ENCODE measurements at places on chromosomes 5 and 9.

GRCh38 chr5:87231037-87231808, 36.5 kb upstream of the RASA1 start:
- no peak for DNase-seq

DNA sequence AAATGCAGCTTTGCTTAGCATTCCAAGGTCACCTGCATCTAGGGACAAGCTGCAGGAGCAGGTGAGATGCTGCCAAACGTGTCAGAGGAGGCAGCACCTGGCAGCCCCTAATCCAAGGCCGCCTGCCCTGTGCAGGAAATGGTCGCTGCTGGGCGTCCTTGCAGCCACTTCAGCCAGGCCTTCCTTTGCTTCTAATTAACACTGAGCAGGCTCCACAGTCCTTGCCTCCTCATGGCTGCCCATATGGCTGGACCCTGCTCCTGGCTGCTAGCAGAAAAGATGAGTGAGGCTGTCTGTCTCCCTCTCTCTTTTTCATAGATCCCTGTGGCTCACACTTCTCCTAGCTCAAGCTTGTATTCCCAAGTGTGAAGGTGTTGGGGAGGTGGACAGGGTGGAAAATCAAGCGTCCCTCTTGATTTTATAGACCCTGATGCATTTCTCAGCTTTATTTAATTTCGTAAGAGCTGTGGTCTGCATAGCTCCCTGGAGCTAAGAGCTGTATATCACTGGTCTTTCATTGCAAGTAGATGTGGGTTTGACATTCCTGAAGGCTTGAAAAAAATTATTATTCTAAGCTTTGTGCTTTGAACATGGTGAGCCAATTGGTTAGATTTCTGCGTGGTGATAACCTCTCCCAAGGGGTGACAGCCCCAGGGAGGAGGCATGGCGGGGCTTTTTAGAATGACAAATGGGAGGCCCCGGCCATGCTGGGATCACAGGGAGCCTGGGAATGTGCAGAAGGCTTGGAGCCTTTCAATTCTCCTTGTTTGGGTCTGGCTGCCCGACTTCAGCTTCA, 193.8 kb downstream of the SLIT3 start:
- DNase-seq, result no peak

DNA sequence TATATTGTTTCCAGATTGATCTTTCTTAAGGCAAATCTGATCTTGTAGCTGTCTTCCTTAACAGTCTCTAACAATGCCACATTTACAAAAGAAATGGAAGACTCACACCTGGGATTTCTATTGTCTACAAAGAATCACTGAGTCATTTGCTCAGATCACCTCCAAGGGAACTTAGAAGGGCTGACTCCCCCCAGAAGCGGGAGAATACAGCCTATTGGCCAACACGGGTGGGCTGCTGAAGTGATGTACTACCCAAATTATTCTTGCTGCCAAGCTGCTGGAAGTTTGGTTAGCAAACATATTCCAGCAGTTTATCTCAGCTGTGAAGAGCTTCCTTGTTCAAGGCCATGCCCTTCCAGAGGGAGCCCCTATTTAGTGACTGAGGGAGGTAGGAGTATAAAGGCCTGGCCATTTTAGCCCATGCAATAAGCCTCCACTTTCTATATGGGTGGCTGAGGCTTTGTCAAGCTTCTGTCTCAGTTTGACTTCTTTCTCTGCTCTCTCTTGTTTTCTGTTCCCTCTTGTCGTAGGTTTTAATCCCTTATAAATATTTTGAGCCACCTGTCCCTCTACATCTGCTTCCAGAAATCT, 379.4 kb downstream of the PRR16 start:
- DNase-seq, result no peak

DNA sequence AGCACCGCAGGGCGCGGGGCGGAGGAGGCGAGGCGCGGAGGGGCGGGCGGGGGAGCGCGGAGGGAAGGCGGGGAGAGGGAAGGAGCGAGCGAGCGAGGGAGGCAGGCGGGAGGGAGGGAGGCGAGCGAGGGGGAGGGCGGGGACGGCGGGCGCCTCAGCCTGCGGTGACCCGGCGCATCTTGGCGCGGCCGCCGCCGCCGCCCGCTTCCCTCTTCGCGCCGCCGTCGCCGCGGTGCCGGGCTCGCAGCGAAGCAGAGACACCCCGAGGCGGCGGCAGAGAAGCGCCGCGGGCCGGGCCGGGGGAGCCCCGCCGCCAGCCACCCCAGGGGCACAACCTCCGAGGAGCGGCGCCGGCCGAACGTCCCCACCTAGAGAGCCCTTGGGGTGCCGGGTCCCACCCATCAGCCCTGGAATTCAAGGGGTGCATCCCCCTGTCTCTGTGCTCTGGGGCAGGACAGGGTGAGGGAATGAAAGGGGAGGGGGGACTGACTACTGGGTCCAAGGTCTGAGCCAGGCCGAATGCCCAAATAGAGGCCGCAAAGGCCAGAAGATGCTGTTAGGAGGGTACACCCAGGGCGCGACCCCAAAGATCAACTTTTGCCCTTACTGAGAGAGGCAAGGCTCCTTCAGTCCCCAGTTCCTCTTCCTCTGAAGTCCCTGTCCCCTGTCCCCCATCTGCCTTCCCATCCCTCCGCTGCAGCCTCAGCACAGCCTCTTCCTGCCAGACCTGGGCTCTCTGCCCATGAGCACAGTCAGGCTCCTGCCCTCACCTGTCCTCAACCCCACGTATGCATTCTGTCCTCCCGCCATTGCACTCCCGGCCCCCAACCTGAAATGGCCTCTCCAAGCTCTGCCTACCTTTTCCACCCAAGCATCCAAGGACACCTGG, at the start of gene ADAMTS2:
Gene ADAMTS2, minus strand, starts transcription at position 29 of the 889 bp plus-strand sequence. CDS start 133 bp downstream, outside the sequence.
- no peak for DNase-seq

DNA sequence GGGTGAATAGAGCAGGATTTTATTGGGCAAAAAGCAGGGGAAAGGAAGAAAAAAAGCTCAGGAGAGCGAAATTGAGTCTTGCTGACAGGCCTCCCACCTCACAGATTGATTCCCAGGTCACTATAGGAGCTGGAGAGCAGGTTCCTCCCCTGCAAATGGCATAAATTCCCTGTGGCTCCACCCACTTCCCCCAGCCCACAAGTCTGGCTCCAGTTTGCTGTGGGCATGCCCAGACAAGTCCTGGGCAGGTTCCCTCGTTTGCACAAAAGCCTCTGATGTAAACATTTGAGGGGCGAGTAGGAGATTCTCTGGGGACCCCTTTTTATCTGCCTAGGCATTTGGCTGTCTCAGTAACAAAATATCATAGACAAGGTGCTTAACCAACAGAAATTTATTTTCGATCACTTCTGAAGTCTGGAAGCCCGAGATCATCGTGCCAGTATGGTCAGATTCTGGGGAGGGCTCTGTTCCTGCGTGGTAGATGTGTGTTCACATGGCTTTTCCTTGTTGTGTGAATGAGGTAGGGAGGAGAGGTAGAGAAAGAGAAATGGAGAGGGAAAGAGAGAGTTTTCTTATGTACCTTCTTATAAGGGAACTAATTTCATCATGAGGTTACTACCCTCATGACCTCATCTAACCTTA, 614.5 kb downstream of the MAT2B start:
- no peak for DNase-seq

- DNase-seq, result no peak
These were observed 372.3 kb downstream of the SPOCK1 start for GRCh38 chr5:137126829-137127228.

GRCh38 chr9:123267481-123268198, 746 bp downstream of the STRBP start:
- no peak for DNase-seq

DNA sequence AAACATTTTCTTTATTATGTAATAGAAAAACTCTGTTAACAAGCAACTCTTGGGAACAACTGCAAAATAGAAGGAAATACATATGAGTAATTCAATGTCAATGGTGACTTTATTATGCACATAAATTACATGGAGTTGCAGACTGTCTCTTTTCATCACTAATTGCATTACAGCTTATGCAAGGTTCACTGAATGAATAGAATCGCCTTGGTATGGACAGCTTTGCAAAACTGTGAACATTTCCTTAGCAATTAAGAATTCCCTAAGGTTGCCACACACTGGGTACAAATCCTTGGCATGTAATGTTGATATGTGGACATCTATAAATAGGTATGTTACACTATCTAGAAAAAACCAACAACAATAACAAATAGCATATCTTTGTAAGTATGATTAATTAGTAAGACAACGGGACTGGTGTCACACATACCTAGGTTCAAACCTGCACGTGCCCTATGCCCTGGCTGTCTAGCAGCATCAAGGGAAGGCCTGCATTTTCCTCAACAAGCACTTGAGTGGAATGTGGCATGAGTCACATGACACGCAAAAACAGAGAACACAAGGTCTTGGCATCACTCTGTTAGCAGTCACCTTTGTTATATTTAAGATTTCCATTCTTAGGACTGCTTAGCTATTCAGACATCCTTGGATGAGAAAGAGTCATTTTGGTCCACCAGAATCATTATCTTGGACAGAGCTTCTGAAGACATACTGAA, 263.9 kb downstream of the CTNND2 start:
- DNase-seq, result no peak

Measured in stimulated activated CD8-positive, alpha-beta memory T cell treated with anti-CD3 and anti-CD28 coated beads, Interleukin-7, amount 100 ng/mL, for 4 hours (primary cell).